ENCODE measurements at places on chromosomes 1 and 21.

- DNase-seq, result no peak
Measured at GRCh38 chr1:44644806-44645205, 29.5 kb downstream of the TMEM53 start.

GRCh38 chr1:76770979-76771378, 96.3 kb upstream of the ST6GALNAC5 start:
- DNase-seq, result no peak

- no peak for DNase-seq
Measured at GRCh38 chr1:88787023-88787903, 103.2 kb downstream of the PKN2 start.

GRCh38 chr1:100440075-100440809, 87.9 kb downstream of the CDC14A start:
- DNase-seq, result no peak

DNA sequence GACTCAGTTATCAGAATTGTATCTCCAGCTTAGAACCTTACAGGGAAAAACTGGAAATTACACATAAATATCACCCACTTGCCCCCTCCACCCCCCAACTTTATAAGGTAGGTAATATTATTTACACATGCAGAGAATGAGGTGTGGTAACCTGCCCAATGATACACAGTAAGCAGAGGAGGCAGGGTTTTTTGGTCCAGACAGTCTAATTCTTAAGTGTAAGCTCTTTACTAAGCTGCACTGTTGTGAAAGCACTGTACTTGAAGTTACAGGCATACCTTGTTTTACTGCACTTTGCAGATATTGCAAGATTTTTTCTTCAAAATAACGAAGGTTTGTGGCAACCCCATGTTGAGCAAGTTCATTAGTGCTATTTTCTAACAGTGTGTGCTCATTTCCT, 24.8 kb upstream of the MYOCOS start:
- no peak for DNase-seq
